ENCODE measurements at places on chromosomes 4 and X.

- no peak for DNase-seq
These were observed 224.2 kb downstream of the AFAP1 start for GRCh38 chr4:7715271-7716009.

- DNase-seq: no peak
These were observed 13.4 kb upstream of the RP2 start for GRCh38 chrX:46823481-46823880.

DNA sequence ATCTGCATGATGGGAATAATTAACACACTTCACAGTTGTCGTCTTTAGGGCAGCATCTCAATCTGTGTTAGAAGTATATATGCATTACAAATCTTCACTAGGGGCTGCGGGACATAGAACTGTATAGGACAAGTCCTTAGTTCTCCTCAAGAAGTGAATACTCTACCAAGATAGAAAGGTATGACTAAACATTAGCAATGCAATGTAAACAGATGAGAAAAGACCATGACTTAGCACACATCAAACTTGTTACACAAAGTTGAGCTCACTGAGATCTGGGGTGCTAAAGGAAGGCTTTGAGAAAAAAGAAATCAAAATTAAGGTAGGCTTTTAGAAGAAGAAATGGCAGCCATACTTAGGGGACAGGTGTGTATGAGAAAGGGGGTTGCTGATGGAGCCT lies 182.1 kb upstream of the MAP3K15 start:
- DNase-seq: no peak

DNA sequence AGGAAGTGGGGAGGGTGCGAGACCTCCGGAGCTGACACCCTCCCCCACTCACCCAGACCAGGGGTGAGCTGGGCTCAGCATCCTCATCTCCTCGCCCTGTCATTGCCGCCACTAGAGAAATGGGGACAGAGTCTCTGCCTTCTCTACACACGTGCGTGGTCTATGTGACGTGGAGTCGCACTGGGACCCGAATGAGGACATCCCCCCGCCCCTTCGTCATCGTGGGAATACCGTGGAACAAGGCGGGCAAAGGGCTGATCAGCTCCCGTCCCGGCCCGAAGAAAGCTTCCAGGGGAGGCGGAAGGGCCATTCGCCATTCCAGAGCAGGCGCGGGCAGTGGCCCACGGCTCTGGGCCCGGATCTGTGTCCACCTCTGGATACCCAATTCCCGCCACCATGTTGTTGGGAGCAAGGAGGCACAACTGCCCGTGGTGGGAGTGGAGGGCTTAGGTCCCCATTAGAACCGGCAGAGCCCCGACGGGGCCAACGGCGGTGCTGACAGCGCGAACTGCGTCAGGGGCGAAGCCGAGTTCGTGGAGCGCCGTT lies 12.0 kb downstream of the HMX1 start:
- DNase-seq: no peak

DNA sequence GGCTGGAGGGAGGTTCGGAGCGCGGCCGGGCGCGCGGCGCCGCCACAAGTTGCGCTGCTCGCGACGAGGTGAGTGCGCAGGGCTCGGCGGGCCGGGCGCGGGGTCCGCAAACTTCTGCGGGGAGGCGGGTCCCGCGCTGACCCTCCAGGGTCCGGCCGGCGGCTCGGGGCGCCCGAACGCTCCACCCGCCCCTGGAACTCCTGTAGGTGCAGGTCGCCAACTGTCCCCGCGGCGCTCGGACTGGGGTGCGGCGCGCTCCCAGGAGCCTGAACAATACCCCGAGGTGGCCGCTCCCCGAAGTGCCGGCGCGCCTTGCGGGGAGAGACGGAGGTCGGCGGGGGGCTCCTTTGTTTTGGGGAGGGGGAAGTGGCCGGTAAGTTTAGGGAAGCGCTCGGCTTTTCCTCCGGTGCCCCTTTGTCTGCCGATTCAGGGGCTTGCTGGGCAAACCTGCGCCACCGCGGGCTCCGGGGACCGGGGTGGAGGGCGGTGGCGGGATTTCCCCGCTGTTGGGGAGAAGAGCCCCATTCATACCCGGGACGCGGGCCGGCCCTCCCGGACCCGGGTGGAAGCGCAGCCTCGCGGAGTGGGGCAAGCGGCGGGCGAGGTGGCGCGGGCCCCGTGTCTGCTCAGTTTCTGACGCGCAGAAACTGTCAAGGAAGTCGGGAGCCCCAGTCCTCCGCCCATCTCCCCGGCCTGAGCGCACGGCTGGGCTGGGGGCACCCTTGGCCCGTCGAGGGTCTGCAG lies 694 bp downstream of the TBL1X start:
- no peak for DNase-seq

GRCh38 chrX:145405012-145405411 lies 157.7 kb downstream of the SPANXN1 start:
- DNase-seq: no peak

DNA sequence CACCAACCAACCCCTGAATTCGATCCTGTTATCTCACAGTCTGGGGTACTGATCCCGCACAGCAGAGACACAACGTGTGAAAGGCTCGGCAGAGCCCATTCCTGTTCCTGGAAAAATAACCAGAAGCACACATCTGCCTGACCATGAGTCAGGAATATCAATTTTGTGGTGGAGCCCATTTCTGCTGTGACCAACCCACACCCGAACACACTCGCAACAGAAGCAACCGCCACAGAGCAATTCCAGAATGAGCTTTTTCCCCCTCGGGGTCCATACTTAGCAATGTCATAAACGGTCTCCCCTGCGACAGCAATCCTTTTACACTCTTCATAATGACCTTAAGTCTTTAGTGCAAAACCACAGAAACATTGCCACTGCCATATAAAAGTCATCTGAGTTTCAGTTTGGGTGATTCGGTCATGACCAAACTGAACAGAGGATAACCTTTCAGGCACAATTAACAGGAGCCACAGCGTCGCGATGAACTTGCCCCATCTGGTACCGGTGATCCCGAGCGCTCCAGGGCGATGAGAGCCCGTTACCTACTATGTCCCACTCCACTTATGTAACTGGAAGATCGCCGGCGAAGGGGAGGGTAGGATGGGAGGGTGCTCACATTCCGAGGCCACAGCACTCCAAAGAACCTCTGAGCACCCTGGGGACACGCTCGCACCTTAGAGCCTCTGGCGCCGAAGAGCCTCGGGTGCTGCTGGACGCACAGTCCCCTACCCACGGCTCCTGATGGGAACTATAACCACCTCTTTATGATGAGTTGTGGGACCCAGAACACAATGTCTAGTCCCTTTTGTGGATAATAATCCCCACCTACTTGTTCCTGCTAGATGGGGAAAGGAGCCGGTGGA lies 1.1 kb downstream of the MECP2 start:
- DNase-seq: peak; percentile 19

- DNase-seq: no peak
These were observed 526.0 kb downstream of the CFAP47 start for GRCh38 chrX:36445566-36445965.

DNA sequence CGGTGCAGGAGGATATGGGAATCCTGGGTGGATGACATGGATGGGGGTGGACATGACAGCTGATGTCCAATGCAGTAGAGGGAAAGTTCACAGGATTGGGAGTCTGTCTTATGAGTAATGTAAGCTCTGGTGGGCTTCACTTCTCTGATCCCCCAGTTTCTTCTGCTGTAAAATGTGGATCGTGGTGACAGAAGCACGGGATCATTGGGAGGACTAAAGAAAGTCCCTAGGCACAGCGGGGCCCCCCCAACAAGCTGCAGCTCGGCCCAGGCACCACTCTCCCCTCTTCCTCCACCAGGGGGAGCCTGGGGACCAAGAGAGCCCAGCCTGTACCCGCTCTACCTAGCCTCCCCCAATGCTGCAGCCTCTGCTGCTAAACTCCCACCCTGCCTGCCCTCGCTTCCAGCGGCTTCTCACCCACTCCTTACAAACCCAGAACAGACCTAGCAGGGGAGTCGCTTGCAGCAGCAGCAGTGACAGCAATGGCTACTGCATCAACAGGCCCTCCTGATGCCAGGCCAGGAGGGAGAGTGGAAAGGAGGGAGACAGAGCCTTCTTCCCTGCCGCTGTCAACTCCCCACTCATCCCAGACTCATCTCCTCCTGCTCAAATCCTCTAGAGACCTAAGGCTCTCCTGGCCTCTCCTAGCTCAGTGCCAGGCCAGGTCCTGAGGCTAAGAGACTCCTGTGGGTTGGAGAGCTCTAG lies 36.1 kb upstream of the IQSEC2 start:
- peak; percentile 52 for DNase-seq

DNA sequence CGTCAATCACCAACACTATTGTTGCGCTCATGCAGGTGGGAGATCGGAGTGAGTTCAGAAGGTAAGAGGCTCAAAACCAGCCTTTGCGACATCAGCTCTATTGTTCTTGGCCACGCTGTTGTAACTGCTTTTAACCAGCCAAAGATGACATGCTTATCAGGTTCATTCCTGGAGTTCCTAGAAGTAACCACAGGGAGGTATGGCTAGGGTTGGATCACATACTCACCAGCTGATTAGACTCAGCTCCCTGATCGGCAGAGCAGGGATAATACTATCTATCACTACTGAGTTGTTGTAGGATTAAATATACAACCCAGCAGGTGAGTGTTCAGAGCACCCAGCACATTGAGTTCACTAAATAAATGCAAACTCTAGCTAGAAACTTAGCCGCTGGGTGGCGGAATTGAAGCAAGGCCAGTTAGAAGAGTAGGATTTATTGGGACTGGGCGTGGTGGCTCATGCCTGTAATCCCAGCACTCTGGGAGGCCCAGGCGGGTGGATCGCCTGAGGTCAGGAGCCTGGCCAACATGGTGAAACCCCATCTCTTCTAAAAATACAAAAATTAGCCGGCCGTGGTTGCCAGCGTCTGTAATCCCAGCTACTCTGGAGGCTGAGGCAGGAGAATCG lies 12.4 kb downstream of the SLC34A2 start:
- no peak for DNase-seq

DNA sequence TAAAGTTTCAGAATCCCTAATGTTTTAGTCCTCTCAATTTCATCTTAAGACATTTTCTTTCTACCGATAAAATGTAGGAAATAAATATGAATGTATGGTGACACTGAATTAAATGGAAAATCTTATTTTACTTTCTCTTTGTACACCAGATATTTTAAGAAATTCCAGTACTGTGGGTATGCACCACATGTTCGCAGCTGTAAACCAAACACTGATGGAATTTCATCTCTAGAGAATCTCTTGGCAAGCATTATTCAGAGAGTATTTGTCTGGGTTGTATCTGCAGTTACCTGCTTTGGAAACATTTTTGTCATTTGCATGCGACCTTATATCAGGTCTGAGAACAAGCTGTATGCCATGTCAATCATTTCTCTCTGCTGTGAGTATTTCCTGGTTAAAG lies 26.9 kb downstream of the C4orf46 start:
- no peak for DNase-seq

- no peak for DNase-seq
These were observed 93.3 kb downstream of the UGT8 start for GRCh38 chr4:114691865-114692264.

DNA sequence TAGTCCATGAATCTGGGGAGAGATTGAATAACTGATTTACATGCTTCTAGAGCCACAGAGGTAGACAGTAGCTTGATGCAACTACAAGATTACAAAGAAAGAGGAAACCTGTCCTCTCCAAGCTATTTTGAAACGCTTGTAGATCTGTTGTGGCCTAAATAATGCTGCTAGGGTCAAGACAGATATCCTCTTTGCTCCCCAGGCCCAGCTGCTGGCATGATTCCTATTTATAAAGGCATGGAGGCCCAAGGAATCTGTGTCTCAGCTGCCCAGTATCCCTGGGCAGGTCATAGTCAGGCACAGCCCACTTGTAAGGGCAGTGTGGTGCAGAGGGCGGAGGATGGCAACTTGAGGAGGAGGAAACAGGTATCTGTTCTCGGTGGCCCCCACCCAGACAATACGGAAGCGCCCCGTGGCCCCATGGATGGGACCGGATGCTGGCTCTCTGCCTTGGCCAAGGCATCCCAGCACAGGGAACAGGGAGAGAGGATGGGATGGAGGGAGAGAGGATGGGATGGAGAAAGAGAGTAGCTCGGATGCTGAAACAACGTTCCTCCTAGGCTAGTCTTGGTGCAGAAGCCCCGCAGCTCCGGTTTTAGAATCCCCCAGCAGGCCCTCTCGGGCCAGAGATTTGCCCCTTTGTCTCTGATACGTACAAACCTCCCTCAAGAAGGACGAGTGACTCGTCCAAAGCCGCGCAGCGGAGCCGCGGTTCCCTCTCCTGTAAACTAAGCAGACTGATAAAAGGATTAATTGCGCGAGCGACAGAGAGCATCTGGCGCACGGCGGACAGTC lies 767 bp upstream of the SMIM20 start:
- DNase-seq: peak; percentile 12

DNA sequence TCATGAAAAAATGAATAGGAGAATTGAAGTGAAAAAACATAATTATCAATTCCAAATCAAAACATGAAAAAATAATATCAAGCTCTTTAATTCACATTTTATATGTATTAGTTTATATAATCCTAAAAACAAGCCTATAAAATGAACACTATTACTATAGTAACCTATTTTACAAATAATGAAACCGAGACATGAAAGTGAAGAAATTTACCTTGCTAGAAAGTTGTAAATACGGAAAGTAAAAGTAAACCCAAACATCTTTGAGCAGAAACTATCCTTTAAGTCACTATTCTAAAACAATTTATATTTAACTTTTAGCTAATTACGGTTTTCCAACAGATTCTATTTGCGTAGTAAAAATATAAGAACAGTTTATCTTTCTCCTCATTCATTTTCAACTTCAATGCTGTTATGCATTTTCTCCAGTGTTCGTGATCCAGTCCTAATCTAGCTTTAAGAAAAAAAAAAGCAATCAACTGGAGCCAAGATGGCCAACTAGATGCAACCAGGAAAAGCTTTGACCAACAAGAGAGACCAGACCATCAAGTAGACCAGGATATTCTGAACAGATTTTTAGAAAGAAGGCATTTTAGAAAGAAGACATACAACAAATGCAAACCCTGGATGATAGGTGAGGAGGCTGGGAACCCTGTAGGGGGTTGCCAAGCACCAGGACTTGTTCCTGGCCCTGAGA lies 67.0 kb downstream of the DDX53 start:
- DNase-seq: no peak
